ENCODE measurements at places on chromosomes 6 and 20. TPM values are rescaled to one million over a fixed set of nuclear protein-coding genes. Genes with fewer than 3 reads are reported as not detected.
A peak's percentile ranks its signal among the peaks of the same experiment; 100 is the strongest.

DNA sequence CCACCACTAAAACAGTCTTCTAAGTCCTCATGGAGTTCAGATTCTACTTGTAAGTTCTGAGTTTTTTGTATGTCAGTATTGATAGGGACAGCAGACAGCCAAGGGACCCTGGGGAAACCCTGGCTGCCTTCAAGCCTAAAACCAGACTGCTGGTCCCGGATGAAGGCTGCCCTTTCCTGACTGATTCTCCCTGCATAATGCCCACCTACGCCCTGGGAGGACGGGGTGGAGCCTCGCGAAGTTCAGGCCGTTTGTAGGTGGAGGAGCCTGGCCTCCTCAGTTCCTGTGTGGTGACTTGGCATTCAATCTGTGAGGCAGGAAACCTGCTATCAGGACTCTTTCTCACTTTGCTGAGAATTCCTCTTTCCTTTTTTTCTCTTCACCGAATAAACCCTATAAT lies 120.3 kb upstream of the LGSN start:
- peaks cover 3% of the 10 kb centered on the region for H3K36me3 ChIP-seq
- peak overlapping the region; percentile 81 for H3K4me3 ChIP-seq
- peaks cover 7% of the 10 kb centered on the region for H3K4me1 ChIP-seq
- no peaks in the 10 kb centered on the region for H3K27me3 ChIP-seq
- peak overlapping the region; percentile 98 for H3K27ac ChIP-seq

DNA sequence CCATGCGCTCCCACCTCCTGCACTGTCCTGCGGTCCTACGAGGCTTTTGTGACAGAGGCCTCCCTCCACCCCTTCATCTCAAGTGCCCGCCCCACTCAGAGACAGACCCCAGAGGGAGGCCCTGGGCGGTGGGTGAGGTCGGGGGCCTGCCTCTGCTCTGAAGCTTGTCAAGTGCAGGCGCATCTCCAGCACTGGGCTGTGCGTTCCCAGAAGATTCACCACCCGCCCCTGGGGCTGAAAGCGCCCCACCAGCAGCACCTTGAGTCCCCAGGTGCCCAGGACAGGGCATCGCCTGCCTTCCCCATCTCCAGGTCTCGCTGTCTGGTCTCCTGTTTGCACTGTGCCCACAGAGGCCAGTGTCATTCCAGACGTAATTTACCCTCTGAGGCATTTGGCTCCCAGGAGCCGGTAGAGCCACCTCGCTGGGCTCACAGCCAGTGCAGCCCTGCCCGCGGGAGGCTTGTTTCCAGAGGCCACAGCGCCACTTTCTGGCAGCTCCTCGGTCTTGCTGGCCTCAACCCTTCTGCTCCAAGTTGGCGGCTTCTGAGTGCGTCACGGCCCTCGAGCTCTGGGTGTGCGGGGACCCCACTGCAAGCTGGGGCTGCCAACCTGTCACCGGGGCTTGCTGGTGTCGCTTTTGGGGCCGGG lies 191.1 kb downstream of the TAF4 start:
- no peak overlapping the region for H3K4me3 ChIP-seq
- peaks cover 5% of the 10 kb centered on the region for H3K27me3 ChIP-seq

GRCh38 chr20:48799328-48800105 lies 28.3 kb downstream of the PREX1 start:
- H3K27me3 ChIP-seq: no peaks in the 10 kb centered on the region
- no peak for DNase-seq
- H3K27ac ChIP-seq: no peak overlapping the region
- H3K36me3 ChIP-seq: no peaks in the 10 kb centered on the region
- H3K4me1 ChIP-seq: no peaks in the 10 kb centered on the region
- no peak overlapping the region for H3K4me3 ChIP-seq

- H3K27me3 ChIP-seq: no peaks in the 10 kb centered on the region
- H3K27ac ChIP-seq: no peak within 1 kb of the TSS
- peak within 1 kb of the TSS; percentile 45 for H3K4me3 ChIP-seq
- H3K4me1 ChIP-seq: no peaks in the 10 kb centered on the region
- peak; percentile 34 for DNase-seq
- no peaks in the 10 kb centered on the region for H3K36me3 ChIP-seq
Measured at GRCh38 chr6:55578537-55579363, at the start of gene HMGCLL1. TSS of gene HMGCLL1 (minus strand) at chr6:55579192. CDS start at chr6:55579055, 137 bp downstream.

- H3K27ac ChIP-seq: no peak overlapping the region
- no peak overlapping the region for H3K4me3 ChIP-seq
- no peaks in the 10 kb centered on the region for H3K4me1 ChIP-seq
- no peaks in the 10 kb centered on the region for H3K36me3 ChIP-seq
- DNase-seq: no peak
- no peaks in the 10 kb centered on the region for H3K27me3 ChIP-seq
Measured at GRCh38 chr6:84651583-84651982, 112.8 kb downstream of the TBX18 start.

DNA sequence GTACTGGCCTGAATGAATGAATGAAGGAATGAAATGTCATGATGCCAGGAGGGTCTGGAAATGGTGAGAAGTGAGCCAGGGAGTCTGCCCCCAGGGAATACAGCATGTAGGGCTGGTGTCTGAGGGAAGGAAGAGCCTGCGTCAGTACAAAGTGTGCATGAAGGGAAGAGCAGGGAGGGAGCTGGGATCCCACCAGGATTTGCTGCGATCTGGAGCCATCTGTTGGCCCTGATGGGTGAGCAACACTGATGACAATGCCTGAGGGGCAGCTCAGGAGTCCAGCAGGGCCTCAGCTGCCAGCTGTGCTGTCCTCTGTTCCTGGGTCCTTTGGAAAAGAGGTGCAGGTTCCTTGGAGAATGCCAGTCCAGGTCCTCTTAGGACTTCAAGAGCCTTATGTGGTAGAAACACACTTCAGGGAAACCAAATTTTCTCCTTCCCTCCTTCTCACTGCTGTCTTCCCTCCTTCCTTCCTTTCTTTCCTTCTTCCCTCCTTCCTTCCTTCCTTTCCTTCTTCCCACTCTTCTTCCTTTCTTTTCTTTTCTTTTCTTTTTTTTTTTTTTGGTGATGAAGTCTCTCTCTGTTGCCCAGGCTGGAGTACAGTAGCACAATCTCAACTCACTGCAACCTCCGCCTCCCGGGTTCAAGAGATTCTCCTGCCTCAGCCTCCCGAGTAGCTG lies 11.5 kb downstream of the BPI start:
- H3K27ac ChIP-seq: no peak overlapping the region
- H3K4me1 ChIP-seq: no peaks in the 10 kb centered on the region
- no peaks in the 10 kb centered on the region for H3K36me3 ChIP-seq
- no peak overlapping the region for H3K4me3 ChIP-seq
- no peak for DNase-seq

- H3K4me3 ChIP-seq: no peak overlapping the region
- no peaks in the 10 kb centered on the region for H3K36me3 ChIP-seq
- no peaks in the 10 kb centered on the region for H3K27me3 ChIP-seq
Measured at GRCh38 chr6:73713426-73714147, 17.6 kb downstream of the CD109 start.

Gene ZNF451
- total RNA-seq: 57.6 TPM

Gene PGC
- 8.9 TPM for total RNA-seq

Gene OR12D3
- not detected for total RNA-seq

Gene KDM1B
- total RNA-seq: 9.5 TPM

Data from Caco-2 (cell line).